IPS-NIHi11 (cell line): ENCODE measurements at places on chromosomes 13 and 19.

DNA sequence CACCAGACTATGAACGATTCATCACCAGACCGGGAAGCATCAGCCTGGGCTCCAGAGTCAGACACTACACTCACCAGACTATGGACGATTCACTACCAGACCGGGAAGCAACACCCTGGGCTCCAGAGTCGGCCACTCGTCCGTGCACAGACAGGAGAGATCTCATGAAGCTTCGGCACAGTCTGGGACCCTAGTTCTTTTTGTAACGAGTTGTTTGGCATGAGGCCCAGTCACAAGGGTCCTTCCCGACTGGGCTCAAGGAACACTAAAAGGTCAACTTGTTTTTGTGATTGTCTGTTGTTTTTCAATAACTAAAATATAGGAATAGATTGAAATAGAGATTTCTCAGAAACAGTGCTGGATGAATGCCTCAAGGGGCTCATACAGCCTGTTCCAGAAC, 1141.6 kb upstream of the MIR17HG start:
- no peak for DNase-seq

GRCh38 chr13:27635266-27635665, 13.6 kb downstream of the POLR1D start:
- no peak for DNase-seq

DNA sequence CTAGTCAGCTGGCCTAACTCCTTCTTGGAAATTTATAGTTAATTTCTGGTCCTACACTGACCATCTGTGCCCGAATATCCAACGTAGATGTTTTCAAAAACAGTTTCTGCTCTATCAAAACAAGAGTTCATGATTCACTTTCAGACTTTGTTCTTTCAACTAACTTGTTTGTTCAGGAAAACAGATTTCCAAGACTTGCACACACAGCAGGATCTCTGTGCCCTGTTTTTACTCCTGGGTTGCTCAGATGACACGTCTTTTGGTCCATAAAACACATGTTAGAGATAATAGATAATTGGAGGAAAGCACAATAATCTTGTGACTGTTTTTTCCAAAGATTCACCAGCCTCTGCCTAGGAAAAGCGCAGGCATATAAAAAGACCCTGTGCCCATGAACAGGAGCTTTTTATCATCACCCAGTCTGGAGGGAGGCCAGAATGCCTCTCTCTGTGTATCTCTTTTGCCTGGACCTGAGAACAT, 218.0 kb downstream of the IRS2 start:
- no peak for DNase-seq

GRCh38 chr19:49152119-49152550, 3.1 kb downstream of the HRC start:
- DNase-seq: no peak

DNA sequence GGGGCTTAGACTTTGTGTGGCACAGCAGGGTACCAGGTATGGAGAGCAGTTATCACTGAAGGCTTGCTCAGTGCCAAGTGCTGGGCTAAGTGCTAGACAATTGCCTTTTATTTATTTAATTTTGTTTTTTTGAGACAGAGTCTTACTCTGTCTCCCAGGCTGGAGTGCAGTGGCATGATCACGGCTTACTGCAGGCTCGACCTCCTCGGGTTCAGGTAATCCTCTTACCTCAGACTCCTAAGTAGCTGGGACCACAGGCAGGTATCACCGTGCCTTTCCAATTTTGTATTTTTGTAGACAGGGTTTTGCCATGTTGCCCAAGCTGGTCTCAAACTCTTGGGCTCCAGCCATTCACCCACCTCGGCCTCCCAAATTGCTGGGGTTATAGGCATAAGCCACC, 256.9 kb downstream of the ZNF536 start:
- no peak for DNase-seq

- peak; percentile 9 for DNase-seq
Observed at GRCh38 chr13:64453831-64454230, 2776.3 kb downstream of the PCDH9 start.

GRCh38 chr19:58385891-58386575, 1.0 kb upstream of the RPS5 start:
- no peak for DNase-seq

DNA sequence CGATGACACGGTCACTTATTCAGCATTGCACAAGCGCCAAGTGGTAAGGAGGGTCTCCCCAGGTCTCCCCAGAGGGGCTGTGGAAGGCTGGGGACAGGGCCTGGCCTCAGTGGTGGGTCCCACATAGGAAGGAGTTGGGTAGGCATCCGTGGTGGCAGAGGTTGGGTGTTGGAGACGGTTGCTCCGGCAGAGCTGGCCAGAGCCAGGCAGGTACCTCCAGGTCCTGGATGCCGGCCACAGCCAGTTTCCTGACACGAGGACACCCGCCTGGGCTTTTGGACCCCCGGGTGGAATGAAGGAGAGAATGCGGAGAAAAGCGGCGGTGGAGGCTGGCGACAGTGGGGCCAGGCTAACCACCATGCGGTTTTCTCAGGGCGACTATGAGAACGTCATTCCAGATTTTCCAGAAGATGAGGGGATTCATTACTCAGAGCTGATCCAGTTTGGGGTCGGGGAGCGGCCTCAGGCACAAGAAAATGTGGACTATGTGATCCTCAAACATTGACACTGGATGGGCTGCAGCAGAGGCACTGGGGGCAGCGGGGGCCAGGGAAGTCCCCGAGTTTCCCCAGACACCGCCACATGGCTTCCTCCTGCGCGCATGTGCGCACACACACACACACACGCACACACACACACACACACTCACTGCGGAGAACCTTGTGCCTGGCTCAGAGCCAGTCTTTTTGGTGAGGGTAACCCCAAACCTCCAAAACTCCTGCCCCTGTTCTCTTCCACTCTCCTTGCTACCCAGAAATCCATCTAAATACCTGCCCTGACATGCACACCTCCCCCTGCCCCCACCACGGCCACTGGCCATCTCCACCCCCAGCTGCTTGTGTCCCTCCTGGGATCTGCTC, 1.3 kb upstream of the FFAR1 start:
- no peak for DNase-seq

- peak; percentile 38 for DNase-seq
Observed at GRCh38 chr19:28710278-28710677, 502.7 kb downstream of the UQCRFS1 start.

DNA sequence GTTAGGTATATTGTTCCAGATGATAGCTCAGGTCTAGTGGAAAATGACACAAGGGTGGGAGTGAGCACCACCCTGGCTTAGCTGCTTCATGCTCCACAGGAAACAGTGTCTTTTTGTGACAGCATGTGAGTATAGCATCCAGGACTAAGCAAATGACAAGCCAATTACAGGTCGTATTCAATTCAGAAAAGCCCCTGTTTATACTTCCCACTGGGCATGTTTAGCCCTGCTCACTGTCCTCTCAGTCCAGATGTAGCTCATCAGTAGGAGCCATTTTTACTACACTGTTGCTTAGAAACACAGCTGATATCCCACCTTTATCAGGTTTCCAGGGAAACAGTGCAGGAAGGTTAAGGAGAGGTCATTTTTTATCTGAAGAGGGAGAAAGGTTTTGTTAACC, 8.0 kb downstream of the ABHD13 start:
- no peak for DNase-seq

DNA sequence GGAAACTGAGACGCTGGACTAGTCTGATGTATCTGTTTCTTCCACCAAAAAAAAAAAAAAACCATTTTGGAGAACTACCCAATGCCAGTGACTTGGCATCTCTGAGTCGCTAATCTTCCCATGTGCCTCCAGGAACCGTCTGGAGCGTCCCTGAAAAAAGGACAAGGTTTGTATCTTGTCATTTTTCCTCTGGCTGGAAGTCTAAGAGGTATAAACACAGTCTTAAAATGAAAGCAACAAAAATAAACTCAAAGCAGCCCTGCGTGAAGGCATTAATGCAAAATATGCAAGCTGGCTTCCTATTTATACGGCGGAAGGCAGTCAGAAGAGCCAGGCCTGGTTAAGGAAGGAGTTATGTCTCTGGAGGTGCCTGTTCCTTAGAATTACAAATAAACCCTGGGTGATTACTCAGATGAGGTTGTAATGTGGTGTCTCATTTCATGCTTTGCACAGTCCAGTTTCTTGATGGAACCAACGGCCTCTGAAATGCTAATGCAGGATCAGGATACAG, 20.3 kb downstream of the ACTN4 start:
- no peak for DNase-seq

GRCh38 chr19:35529241-35530218, 1.4 kb upstream of the SBSN start:
- DNase-seq: no peak

DNA sequence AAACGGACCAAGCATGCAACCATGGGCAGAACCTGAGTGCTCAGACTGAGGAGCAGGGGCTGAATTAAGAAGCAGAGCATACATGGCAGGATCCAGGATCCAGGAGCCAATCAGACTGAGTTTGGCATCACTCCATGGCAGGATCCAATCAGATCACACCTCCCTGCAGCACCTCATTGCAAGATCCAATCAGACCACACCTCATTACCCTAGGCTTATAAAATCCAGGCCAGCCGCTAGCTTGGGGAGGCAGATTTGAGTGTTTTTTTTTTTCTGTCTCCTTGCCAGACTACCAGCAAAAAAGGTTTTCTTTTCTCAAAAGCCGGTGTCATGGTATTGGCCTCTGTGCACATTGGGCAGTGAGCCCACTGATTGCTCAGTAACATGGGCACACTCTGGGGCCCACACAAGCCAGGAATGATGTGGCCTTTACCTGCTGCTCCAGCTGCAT, 127.9 kb upstream of the GJB6 start:
- no peak for DNase-seq

- DNase-seq: peak; percentile 77
Observed at GRCh38 chr19:2302319-2303210, 5.4 kb downstream of the LINGO3 start.

DNA sequence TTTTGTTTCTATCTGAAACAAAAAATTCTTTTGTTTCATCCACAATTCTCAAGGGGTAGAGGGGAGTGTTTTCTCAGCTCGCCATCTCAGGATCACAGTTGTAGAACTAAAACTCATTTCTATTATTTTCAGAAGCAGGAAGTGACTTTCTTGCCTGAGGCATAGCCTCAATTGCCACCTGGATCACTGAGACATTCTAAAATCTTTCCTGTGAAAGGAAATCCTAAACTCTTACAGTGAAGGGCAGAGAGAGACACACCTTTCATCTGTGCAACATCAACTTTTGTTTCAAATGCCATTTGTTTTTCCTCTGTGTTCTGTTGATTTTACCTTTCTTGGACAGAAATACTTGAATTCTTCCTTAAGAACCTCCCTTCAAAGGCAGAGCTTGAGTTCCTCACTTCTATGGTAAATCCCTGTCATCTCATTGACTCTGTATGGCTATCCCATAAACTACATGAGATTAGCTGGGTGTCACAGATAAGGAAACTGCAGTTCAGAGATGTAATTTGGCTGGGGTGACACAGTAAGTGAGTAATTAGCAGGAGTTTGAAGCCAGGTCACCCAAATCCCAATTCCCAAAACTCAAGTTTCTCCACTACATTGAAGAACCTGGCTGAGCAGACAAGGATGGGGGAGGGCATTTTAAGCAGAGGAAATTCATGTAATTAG, 224.4 kb upstream of the HTR2A start:
- no peak for DNase-seq

DNA sequence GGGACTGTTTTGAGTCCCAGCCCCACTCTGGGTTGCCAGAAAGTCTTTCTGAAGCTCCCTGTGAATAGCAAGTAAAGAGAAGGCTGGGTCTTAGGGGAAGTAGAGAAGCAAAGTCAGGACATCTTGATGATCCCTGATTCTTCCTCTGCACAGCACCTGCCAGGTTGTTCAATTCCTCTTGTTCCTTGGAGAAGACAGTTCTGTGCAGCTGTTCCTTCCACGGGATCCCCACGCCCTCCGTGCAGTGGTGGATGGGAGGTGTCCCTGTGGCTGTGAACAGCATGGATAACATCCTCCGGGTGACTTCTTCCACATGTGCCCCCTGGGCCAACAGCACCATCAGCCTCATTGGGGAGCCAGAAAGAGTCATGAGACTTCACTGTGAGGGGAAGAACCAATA, 29.1 kb upstream of the IGLON5 start:
- no peak for DNase-seq

DNA sequence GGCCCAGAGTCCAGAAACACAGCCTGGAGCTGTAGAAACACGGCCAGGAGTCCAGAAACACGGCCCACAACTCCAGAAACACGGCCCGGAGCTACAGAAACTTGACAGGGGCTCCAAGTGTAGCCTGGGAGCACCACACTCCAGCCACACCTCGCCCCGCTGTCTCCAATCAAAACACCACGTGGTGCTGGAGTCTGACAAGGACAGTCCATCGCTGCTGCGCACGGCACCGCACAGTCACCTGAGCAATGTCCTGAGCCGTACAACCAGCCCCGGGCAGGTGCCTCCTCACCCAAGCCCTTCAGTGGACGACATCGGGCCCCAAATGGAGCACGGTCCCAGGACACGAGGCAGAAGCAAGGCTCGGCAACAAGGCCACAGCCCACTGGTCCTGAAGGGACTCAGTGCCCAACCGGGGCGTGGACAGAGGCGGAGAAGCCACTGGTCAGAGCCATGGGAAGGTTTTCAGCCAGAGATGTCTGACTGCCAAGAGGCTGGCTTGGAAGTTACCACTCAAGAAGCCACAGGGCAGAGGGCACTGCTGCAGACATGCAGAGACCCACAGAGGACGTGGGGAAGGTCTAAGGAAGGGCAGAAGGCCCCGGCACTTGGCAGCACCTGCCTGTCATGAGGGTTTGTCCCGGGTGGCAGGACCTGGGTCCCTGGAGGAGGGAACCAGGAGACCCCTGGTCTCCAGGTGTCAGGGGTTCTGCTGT, 19.7 kb upstream of the PLPP2 start:
- DNase-seq: no peak

GRCh38 chr19:1356508-1356865, 27.2 kb upstream of the NDUFS7 start:
- no peak for DNase-seq

- peak; percentile 54 for DNase-seq
Observed at GRCh38 chr19:55632463-55632834, 8.1 kb upstream of the ZNF784 start.

GRCh38 chr19:11092181-11092538, 2.9 kb downstream of the LDLR start:
- no peak for DNase-seq

GRCh38 chr19:4878491-4878968, 11.1 kb upstream of the PLIN3 start:
- peak; percentile 48 for DNase-seq

- no peak for DNase-seq
Observed at GRCh38 chr19:35675589-35676140, 9.3 kb downstream of the UPK1A start.

DNA sequence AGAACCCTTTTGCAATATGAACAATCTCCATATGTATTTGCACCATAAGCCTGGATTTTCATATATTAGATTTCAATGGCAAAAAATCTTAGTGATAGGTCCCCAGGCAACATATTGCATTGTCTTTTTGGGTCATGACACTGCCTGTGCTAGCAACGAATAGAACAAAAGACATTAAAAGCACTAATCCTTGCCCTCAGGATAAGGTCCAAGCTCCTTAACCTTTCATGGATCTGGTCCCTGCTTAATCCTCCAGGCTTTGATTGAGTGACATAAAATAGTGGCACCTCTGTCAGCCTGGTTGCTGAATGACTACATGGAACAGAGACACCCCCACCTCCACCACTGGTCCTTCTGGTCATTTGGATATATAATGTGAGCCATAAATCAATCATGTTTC, 134.4 kb downstream of the RBM26 start:
- DNase-seq: no peak
